ENCODE measurements at places on chromosomes 2 and 18. TPM values are rescaled to one million over a fixed set of nuclear protein-coding genes. Genes with fewer than 3 reads are reported as not detected.

Gene TNFAIP6
- total RNA-seq = not detected

Gene PPP1R1C
- not detected for total RNA-seq

Gene FBXO48
- 1.3 TPM for total RNA-seq

Gene SCN1A
- total RNA-seq = not detected

Gene DYNAP
- not detected for total RNA-seq

Gene SLC14A1
- total RNA-seq = 0.97 TPM

Gene ALPG
- not detected for total RNA-seq

Gene IL1B
- 0.86 TPM for total RNA-seq

Gene NGEF
- not detected for total RNA-seq

DNA sequence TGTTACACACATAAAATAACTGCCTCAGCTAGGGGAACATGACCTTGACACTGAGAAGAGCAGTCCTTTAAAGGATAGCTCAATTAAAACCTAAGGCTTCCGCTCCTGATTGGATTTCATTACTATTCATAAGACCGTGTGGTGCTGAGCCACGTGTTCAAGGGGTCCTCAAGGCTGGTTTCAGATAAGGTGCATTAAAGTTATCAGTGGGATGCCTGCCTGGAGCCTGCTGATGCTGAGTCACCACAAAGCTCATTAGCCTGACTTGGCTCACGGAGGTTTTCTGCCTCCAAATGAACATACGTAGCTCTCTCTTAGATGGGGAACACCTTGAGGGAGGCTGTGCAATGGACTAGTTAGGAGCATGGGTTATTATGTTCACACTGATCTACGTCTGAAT, 518.9 kb downstream of the TDRD15 start:
- no peaks in the 10 kb centered on the region for H3K27me3 ChIP-seq
- H3K27ac ChIP-seq = no peak overlapping the region
- H3K4me3 ChIP-seq = no peak overlapping the region
- no peaks in the 10 kb centered on the region for H3K4me1 ChIP-seq
- no peak for DNase-seq
- H3K36me3 ChIP-seq = no peaks in the 10 kb centered on the region

DNA sequence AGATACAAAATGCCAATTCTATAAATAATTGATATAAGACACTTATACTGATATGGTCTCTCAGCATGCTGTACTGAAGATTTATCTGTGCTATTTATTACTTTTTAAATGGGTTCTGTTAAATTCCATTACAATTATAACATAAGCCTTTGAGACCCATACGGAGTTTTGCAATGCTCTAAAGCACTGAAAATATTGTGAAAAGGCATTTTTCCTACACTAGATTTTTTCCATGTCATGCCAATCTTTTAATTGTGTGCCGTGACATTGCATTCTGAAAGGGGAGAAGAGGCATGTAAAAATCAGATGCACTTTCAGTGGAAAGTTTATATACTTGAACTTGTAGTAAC, 46.5 kb downstream of the EFEMP1 start:
- no peak overlapping the region for H3K27ac ChIP-seq
- H3K27me3 ChIP-seq = no peaks in the 10 kb centered on the region
- DNase-seq = no peak
- no peaks in the 10 kb centered on the region for H3K36me3 ChIP-seq
- no peak overlapping the region for H3K4me3 ChIP-seq
- H3K4me1 ChIP-seq = no peaks in the 10 kb centered on the region

GRCh38 chr2:69509011-69509749, 71.9 kb upstream of the NFU1 start:
- no peaks in the 10 kb centered on the region for H3K27me3 ChIP-seq
- H3K27ac ChIP-seq = no peak overlapping the region
- H3K4me1 ChIP-seq = no peaks in the 10 kb centered on the region
- H3K36me3 ChIP-seq = peaks cover 92% of the 10 kb centered on the region

DNA sequence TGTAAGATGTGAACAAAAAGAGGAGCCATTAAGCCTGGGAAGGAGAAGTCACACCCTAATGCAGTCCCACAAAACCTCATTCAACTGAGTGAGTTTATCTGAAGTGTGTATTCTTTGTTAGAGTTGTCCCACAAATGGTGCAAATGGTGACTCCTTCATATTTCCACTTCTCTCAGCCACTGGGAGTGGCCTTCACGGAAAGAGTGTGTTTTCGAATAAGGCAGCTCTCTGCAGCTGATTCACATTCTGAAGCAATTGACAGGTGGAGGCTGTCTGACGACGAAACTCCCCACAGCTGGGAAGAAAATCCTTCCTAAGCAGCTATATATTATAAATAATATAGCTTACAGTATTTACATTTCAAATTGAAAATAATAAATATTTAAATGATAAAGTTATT, 318.8 kb upstream of the TMEFF2 start:
- no peaks in the 10 kb centered on the region for H3K27me3 ChIP-seq
- H3K36me3 ChIP-seq = no peaks in the 10 kb centered on the region

DNA sequence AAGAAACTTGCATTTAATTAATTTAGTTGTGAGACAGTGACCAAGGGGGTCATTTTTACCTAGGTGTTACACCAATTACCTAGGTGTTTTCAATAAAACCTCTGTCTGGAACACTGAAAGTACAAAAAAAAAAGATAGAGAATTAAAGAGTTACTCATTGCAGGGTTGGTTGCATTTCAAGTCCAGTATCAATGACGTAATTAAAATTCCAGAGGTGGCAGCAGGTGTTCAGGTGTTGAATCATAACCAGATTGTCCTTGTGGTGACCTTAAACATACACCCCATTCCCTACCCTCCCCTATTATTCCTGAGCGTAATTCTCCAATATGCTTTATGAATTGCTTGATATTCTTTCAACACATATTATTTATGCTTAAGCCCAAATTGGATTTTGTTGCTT, 352.0 kb upstream of the SLC8A1 start:
- no peaks in the 10 kb centered on the region for H3K4me1 ChIP-seq
- H3K36me3 ChIP-seq = no peaks in the 10 kb centered on the region
- no peaks in the 10 kb centered on the region for H3K27me3 ChIP-seq
- no peak overlapping the region for H3K4me3 ChIP-seq
- DNase-seq = no peak

DNA sequence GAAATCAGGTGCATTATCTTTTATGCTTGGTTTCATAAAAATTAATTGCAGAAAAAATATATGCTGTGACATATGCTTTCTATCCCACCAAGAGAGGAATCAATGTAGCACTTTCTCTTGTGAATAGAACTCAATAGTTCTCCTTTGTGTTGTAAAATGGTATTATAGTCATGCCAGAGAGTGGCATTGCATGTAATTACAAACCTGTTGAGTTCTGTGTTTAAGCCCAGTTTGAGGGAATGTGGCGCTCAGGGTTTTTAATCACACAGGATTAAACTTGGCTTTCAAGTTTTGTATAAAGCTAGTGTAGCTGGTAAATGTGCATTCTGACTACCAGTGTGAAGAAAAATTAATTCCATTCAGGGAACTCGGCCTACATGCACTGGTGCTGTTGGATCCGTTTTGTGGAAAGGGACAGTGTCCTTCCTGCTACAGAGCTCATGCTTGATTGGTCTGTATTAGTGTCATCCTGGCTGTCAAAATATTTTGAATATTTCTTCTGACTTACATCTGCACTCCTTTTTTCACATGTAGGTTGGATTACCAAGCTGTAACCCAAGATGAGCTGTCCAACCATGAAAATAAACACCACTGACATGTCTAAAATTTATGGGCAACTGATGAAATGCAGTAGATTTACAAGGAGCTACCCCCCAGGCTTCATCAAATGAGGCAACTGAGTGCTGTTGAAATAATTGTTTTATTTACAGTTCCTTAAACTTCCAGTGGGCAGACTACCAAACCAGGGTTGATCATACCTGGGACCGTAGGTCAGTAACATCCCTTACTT, 80.3 kb downstream of the SLC4A3 start:
- no peaks in the 10 kb centered on the region for H3K36me3 ChIP-seq
- no peaks in the 10 kb centered on the region for H3K4me1 ChIP-seq
- no peak for DNase-seq
- H3K4me3 ChIP-seq = no peak overlapping the region

DNA sequence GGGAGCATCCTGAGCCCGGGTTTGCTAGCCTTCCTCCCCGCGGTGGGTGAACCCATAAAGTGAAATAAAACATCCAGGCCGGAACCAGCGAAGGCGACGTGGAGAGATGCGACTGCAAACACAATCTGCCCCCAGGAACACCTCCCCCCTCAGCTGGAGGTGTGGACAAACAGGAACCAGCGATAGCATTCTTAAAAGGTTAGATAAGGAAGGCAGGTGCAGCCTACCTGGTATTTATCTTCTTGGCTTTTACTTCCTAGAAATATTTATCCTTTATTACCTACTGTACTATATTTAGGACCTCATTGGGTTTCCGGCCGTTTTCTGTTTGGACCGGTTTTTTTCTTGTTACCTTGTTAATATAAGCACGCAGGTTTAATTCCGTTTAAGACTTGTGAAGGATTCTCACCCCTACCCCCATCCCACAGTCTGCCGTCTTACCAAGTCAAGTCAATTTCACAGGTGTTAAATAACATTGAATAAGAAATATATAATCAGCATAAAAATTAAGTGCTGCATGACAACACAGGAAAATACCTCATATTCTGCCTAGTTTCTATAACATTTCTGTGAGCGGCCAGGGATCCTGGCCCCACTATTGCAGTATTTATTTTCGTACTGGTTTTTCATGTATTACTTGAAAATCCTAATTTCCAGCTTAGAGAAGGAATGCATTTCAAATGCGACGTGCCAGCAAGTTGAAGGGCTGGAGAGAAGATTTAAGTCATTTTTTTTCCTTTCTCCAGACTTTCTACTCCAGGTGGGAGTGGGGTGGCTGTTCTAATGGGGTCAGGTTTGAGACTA, 224.0 kb upstream of the ID2 start:
- H3K27ac ChIP-seq = no peak overlapping the region
- H3K4me1 ChIP-seq = peaks cover 11% of the 10 kb centered on the region
- no peaks in the 10 kb centered on the region for H3K27me3 ChIP-seq
- DNase-seq = no peak

DNA sequence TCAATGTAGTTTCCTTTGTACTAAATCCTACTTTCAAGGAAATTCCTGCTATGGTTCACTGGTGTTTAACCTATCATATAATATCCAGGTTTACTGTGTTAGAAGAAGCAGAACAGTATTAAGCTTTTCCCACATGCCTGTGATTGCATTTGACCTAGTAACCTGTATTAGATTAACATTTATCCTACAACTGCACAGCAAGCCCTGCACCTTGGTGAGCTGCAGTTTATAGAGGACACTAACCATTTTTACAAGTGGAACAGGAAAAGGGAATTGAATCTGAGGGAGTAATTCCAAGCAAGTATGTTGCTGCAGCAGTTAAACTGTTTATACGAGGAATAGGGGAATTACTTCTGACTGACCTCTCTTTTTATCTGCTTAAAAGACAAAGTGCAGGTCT, 328.6 kb downstream of the ETAA1 start:
- no peak overlapping the region for H3K27ac ChIP-seq
- H3K36me3 ChIP-seq = no peaks in the 10 kb centered on the region
- no peaks in the 10 kb centered on the region for H3K4me1 ChIP-seq
- DNase-seq = no peak
- no peaks in the 10 kb centered on the region for H3K27me3 ChIP-seq
- no peak overlapping the region for H3K4me3 ChIP-seq

DNA sequence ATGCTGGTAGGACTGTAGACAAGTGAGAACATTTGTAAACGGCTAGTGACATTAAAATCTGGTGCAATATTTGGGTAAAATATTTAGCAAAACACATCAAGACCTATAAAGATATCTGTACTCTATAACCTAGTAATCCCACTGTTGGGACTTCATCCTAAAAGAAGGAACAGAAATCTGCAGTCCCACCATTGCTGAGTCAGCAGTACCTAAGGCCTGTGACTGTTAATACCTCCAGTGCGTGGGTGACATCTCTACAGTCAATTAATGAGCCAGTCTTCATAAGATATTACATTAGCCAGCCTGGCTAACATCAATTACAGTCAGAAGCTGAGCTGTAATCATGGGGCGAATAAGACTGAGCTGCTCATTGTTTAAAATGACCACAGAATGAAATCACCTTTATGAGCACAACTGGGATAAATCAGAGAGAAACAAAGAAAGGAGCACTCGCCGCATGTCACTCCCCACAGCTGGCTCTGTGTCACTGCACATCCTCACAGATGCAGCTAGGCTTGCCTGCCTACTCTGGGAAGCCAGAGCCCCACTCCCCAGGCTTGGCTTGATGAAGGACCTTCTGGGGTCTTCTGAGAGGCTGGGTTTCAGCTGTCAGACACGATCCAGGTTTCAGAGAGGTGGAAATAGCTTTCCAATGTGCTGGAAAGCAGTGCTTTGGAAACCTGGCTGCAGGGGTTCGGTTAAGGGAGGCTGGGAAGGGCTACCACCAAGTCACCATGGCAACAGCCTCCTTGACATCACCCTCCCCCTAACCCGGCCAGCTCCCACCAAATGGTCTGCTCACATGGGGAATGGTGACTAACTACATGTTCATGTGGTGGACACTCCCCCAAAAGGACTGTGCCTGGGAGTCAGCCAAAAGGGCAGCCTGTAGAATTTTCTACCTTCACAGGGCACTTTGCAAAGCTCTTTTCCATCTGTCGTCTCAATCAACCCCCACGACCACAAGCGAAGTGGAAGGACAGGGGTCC, 145.0 kb downstream of the ZBTB7C start:
- H3K4me1 ChIP-seq = no peaks in the 10 kb centered on the region
- no peak overlapping the region for H3K4me3 ChIP-seq
- H3K27me3 ChIP-seq = no peaks in the 10 kb centered on the region
- no peaks in the 10 kb centered on the region for H3K36me3 ChIP-seq
- DNase-seq = no peak

DNA sequence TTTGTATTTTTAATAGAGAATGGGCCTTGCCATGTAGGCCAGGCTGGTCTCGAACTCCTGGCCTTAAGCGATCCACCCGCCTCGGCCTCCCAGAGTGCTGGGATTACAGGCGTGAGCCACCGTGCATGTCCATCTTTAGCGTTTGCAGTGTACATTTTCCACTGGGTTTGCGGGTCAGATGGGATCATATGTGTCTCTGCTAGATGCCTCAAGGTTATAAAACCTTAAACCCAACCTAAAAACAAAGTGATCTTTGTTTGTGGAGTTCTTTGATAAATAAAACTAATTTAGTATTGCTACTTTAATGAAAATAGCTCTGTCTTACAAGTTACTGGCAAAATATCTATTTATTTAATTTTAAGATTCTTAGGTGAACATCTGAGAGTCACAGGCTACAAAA, 13.1 kb upstream of the ALPG start:
- no peaks in the 10 kb centered on the region for H3K36me3 ChIP-seq
- no peaks in the 10 kb centered on the region for H3K4me1 ChIP-seq
- H3K27me3 ChIP-seq = no peaks in the 10 kb centered on the region
- H3K27ac ChIP-seq = no peak overlapping the region
- DNase-seq = no peak

GRCh38 chr2:116098049-116098448, 1655.6 kb downstream of the DPP10 start:
- no peaks in the 10 kb centered on the region for H3K27me3 ChIP-seq
- H3K36me3 ChIP-seq = no peaks in the 10 kb centered on the region
- H3K4me1 ChIP-seq = no peaks in the 10 kb centered on the region
- no peak overlapping the region for H3K27ac ChIP-seq
- H3K4me3 ChIP-seq = no peak overlapping the region

DNA sequence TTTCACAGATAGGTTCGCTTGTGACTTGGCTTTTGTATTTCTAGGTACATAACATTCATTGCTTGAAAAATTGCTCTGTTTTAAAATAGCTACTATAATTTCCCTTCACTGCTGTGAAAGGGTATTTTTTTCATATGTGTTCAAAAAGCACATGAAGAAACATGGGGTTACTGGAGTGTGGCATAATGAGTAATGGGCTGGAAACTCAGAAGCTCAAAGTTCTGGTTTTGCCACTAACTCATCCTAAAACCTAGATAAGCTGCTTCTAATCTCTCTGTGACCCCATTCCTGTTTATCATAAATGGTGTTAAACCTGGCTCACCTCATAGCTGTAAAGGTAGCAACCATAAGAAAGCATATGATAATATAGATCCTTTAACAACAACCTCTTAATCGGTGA, 319.3 kb downstream of the PTPRM start:
- no peak overlapping the region for H3K4me3 ChIP-seq
- no peak for DNase-seq
- no peaks in the 10 kb centered on the region for H3K4me1 ChIP-seq

Measured in naive thymus-derived CD4-positive, alpha-beta T cell (primary cell).